Progenitor cell of endocrine pancreas (in vitro differentiated cells): ENCODE measurements at places on chromosomes 1 and 21.

- no peak for DNase-seq
- H3K4me1 ChIP-seq, result no peaks in the 10 kb centered on the region
- no peak overlapping the region for H3K4me3 ChIP-seq
- peaks cover 10% of the 10 kb centered on the region for H3K27me3 ChIP-seq
- H3K36me3 ChIP-seq, result no peaks in the 10 kb centered on the region
These were observed 74.5 kb downstream of the LRRN2 start for GRCh38 chr1:204611036-204611435.

DNA sequence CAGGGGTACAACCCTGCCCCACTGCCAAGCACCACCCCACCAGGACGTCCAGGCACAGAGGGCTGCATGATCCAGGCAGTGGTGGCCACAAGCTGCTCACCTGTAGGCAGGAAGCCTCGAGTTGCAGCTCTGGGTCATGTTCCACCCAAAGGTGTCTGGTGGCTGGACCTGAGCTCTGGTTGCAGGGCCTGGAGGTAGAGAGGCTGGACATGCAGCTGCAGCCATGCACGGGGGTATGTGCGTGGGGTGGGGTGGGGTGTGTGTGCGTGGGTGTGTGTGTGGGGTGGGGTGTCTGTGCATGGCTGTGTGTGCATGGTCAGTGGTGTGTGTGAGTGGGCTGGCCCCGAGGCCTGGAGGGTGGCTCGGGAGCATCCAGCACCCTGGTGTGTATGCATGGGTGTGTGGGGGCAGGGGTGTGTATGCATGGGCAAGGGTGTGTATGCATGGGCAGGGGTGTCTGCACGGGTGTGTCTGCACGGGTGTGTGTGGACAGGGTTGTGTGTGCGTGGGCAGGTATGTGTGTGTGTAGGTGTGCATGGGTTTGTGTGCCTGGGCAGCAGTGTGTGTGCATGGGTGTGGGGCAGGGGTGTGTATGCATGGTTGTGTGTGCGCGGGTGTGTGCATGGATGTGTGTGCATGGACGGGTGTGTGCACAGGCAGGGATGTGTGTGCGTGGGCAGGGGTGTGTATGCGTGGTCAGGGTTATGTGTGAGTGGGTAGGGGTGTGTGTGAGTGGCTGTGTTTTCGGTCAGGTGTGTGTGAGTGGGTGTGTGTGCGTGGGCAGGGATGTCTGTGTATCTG is 15.6 kb downstream of the ARHGEF16 start:
- no peaks in the 10 kb centered on the region for H3K27me3 ChIP-seq
- peaks cover 8% of the 10 kb centered on the region for H3K4me1 ChIP-seq
- no peak overlapping the region for H3K27ac ChIP-seq
- H3K4me3 ChIP-seq, result no peak overlapping the region
- H3K36me3 ChIP-seq, result peaks cover 4% of the 10 kb centered on the region

GRCh38 chr1:216346526-216346925 is 76.7 kb downstream of the USH2A start:
- DNase-seq, result no peak
- no peaks in the 10 kb centered on the region for H3K27me3 ChIP-seq
- no peaks in the 10 kb centered on the region for H3K4me1 ChIP-seq
- no peak overlapping the region for H3K27ac ChIP-seq
- no peak overlapping the region for H3K4me3 ChIP-seq

DNA sequence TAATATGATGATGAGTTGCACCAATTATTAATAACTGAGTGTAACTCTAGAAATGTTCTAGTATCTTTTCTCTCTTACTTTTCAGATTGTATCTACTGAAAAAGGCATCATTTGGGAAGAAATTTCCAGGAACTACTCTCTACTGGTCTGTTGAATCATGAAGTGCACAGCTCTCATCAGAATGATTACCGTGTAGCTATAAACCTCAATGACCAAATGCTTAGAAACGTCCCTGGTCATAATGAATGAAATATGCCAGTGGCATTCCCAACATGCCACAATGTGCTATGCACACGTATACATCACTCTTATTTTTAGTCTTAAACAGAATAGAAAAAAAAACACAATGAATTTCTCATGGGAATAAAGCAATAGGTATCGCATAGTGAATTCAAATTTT is 534.3 kb upstream of the OLFM3 start:
- no peak for DNase-seq
- H3K4me1 ChIP-seq, result no peaks in the 10 kb centered on the region
- H3K36me3 ChIP-seq, result no peaks in the 10 kb centered on the region
- no peak overlapping the region for H3K27ac ChIP-seq

GRCh38 chr1:234692966-234693580 is 83.1 kb upstream of the IRF2BP2 start:
- H3K36me3 ChIP-seq, result no peaks in the 10 kb centered on the region
- no peaks in the 10 kb centered on the region for H3K4me1 ChIP-seq
- H3K4me3 ChIP-seq, result no peak overlapping the region
- H3K27ac ChIP-seq, result no peak overlapping the region

DNA sequence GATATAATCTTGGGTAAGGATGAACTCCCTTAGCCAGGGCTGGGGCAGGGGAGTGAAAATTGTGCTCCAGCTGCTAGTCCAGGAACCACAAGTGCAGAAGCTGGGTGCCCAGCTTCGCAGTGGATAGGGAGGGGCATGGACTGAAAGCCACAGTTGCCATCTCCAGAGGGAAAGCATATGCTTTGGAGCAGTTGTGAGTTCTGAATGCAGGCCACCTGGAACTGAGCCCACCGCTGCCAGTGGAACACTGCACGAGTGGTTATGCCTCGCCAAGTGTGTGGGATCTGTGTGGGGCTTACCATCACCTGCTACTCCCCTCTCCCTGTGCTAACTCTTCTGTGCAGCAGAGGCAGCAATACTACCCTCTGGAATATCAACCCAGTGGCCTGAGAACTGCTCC is 158.4 kb upstream of the DPT start:
- no peaks in the 10 kb centered on the region for H3K36me3 ChIP-seq
- H3K4me3 ChIP-seq, result no peak overlapping the region
- no peaks in the 10 kb centered on the region for H3K27me3 ChIP-seq
- no peak for DNase-seq
- H3K27ac ChIP-seq, result no peak overlapping the region
